ENCODE measurements at places on chromosomes 3 and 15.

GRCh38 chr3:49434731-49435130 lies 5.6 kb upstream of the NICN1 start:
- DNase-seq: no peak

GRCh38 chr15:74226761-74227540 lies 9.2 kb upstream of the CCDC33 start:
- no peak for DNase-seq

DNA sequence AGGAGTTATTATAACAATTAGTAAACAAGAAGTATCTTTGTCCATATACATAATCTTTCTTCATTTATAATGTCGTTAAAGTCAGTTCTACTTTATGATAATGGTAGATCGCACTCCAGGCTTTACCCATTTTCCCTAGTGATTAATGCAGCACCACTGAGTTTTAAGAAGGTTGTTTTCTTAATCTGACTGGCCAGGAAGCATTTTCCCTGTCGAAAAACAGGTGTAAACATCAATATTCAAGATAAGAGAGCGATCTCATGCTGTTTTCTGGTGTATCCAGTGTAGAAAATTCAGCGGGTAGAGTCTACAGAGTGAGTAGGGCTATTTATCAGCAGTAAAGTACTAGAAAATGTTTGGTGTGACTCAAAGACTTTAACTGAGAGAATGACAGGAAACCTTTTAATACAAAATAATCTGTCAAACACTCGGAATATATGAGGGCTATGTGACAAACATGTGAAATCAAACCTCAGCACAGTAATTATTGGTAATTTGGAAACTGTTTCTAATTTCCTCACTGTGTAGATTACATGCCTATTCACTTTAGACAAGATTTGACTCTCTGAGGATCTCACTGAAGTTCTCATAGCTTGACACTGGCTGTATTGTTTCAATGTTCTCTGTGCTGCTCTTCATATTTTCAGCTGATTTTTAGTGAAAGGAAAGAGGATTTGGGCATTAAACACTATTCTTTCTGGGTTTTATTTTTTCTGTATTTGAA lies 1013.2 kb downstream of the VGLL3 start:
- DNase-seq: no peak

DNA sequence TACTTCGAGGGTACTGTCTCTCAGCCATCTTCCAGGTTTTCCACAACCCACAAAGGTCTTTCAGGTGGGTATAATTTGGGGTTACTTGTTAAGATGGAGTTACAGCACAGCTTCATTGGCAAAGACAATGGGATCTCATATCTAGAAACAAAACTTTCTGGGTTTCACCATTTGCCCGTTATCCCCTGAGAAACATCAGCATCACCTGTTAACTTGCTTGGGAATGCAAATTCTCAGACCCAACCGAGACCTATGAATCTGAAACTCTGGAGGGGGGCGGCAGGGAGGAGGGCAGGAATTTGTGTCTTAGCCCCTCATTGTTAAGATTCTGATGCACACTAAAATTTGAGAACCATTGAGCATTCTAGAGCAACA lies 176.4 kb downstream of the TNIK start:
- DNase-seq: no peak

DNA sequence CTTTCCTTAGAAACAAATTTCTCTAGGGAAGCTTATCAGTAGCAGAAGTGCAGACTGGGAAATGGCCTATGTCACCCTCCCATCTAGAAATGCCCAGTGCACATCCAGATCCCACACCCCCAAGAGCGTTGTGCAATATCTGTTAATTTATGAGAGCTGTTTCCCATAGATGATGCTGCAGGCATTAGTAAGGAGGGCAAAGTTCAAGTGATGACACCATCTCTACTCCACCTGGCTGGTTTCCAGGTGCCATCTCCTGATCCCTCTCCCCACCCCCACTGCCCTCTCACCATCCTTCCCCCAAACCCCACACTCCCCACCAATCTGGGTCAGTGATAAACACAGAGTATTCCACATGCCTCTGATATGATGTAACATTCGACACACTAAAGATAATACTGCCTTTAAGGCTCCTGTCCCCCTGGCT lies 39.4 kb downstream of the AGTR1 start:
- DNase-seq: no peak

GRCh38 chr15:73560501-73561117 lies 72.6 kb downstream of the NPTN start:
- peak; percentile 72 for DNase-seq

- no peak for DNase-seq
Observed at GRCh38 chr15:57118013-57118799, 199.8 kb downstream of the TCF12 start.

GRCh38 chr3:155423526-155424322 lies 130.2 kb upstream of the STRIT1 start:
- DNase-seq: peak; percentile 65

GRCh38 chr3:32862247-32862935 lies 44.6 kb downstream of the TRIM71 start:
- DNase-seq: no peak

- no peak for DNase-seq
Observed at GRCh38 chr3:89787485-89787884, 680.1 kb downstream of the EPHA3 start.

- DNase-seq: no peak
Observed at GRCh38 chr3:116586285-116586944, 123.2 kb upstream of the TUSC7 start.

- no peak for DNase-seq
Observed at GRCh38 chr3:134030379-134031347, 938 bp upstream of the SLCO2A1 start.

GRCh38 chr3:162130582-162130981 lies 634.0 kb downstream of the OTOL1 start:
- no peak for DNase-seq

- DNase-seq: no peak
Observed at GRCh38 chr3:114453361-114453780, 159.5 kb downstream of the TIGIT start.

GRCh38 chr3:110381992-110382391 lies 689.6 kb upstream of the NECTIN3 start:
- no peak for DNase-seq

DNA sequence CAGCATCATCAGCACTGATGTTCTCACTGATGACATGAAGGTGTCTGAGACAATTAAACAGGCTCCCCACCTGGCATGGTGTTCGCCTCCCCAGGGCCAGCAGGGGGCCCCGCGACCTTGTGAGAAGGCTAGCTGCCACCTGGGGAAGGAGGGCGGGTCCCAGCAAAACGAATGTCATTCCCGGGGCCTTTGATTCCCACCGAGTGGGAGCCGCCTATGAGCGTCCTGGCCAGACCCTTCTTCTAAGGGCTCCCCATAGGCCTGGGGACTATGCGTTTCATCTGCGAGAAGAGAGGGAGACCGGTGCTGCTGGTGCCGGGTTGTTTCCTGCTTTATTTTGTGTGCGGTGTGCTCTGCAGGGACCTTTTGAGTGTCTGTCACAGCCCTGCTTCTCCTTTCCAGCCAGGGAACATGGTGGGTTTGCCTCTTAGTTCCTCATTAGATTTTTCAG lies 20.5 kb upstream of the MINDY4B start:
- DNase-seq: peak; percentile 38

DNA sequence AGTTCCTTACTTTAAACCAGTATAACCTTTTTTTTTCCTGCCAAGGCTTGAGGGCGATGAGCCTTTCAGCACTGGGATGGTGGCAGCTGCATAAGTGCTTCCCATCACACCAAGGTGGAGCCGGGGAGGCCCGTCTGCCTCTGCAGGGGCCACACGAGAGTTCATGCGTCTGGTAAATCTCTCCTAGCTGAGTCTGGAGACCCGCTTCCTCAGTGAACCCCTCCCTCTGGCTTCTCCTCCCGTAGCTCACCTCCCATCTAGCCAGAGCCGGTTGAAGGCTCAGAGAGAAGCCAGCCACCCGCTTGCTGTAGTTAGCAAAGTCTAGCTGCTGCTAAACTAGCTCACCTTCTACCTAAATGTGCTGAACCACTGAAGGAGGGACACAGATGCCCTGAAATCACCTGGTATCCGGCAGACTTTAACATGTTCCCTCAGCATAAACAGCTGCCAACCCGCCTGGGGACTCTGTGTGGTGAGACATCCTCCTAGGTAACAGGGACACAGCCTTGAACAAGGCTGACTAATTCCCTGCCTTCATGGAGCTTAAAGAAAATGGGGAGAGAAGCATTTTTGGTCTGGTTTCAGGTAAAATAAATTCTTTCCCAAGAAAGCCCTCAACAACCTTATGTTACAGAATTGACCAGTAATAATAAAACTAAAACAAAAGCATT lies 42.9 kb downstream of the RLBP1 start:
- no peak for DNase-seq

- no peak for DNase-seq
Observed at GRCh38 chr3:157098823-157099185, 61.1 kb downstream of the CCNL1 start.
